ENCODE measurements at places on chromosomes 6 and 20. TPM values are rescaled to one million over a fixed set of nuclear protein-coding genes. Genes with fewer than 3 reads are reported as not detected.

DNA sequence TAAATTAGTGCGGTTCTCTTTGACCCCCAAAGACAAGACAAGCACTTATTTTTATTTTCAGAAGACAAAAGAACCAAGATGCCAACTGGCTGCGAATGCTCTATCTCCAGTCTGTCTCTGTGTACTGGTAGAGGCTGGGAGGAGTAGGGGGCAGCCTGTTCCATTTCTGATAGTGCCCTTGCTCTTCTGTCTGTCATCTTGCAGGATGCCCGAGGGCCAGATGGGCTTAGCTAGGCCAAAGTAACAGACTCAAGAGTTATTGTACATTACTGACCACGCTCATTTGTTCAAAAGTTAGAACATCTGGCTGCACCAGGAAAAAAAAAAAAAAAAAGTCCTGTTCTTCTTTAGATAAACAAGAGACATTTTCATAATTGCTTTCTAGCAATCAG is 198.1 kb upstream of the UST start:
- no peak for DNase-seq

- DNase-seq: no peak
Measured at GRCh38 chr6:73722318-73723060, 26.5 kb downstream of the CD109 start.

The TNXB gene
- 24.6 TPM for total RNA-seq

- no peak for DNase-seq
Measured at GRCh38 chr6:147033267-147033666, 170.9 kb upstream of the STXBP5 start.

GRCh38 chr6:96687121-96687520 is 124.2 kb downstream of the FHL5 start:
- no peak for DNase-seq

DNA sequence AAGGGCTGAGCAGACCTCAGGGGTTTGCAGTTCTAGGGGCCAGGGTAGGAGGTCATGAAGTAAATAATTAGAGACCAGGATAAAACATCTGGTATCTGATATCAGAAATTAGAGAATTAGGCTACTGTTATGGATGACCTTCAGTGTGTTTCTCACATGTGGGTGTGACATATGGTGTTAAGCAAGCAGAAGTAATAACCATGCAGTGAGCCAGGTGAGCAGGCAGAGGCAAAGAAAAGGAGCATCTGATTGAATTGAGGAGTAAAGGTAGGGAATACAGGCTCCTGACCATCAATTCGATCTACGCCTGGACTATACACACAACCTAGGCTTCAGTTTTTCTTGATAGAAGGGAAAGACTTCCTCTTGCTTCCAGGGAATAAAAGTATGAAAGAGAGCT is 34.7 kb upstream of the MAP3K7 start:
- DNase-seq: no peak

DNA sequence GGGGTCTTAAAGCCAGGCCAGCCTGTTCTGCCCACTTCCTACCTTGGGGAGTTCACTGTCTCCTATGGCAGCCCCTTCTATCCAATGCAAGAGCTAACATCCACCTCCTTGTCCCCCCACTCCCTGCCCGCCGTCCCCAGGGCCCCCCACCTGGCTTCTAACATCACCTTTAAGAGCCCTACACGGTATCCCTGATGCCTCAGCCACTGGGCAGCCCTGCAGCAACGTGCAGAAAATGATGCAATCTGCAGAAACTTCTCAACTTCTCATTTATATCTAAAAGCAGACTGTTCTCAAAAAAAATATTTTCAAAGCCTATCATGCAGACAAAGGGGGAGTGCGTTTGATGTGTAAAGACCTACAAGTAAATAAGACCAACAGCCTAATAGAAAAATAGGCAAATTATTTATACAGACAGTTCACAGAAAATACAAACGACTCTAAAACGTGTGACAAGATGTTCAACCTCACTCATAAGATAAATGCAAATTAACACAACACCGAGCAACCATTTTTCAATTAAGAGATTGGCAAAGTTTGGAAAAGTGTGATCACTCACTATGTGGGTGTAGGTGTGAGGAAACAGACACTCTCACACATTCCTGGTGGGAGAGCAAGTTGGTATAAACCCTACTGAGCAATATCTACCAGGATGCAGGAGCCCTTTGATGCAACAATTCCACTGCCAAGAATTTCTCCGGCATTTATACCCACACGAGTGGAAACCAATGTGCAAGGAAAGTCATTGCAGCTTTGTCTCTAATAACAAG is 15.1 kb upstream of the HCK start:
- peak; percentile 61 for DNase-seq

The GCM1 gene
- 0.02 TPM for total RNA-seq

GRCh38 chr6:131762984-131763383 is 44.8 kb upstream of the ENPP1 start:
- no peak for DNase-seq

The AARS2 gene
- total RNA-seq: 8.5 TPM

DNA sequence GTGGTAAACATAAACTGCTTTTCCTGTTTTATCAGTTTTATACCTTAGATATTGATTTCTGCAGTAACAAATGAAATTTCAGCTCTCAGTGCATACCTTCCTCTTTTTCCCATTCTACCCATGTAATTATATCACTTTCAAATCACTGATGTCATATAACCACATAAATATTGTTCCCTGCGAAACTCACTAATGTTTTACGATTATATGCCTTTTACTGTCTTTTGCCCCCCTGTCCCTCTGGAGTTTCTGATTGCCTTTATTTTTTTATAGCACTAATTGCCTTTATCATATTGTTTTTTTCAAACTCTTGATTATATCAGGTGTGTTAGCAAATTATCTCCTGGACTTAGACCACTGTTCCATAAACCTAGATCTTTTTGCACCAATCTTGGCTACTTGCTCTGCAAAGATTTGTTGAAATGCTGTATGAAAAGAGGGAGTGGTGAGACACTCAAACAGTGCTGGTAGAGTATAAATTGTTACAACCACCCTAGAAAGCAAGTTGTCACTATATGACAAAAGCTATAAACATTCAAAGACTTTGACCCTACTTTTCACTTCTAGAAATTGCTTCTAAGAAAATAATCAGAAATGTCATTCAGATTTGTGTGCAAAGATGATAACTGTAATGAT is 29.6 kb upstream of the EDN1 start:
- no peak for DNase-seq

The DYNLT1 gene
- total RNA-seq: 55.7 TPM

DNA sequence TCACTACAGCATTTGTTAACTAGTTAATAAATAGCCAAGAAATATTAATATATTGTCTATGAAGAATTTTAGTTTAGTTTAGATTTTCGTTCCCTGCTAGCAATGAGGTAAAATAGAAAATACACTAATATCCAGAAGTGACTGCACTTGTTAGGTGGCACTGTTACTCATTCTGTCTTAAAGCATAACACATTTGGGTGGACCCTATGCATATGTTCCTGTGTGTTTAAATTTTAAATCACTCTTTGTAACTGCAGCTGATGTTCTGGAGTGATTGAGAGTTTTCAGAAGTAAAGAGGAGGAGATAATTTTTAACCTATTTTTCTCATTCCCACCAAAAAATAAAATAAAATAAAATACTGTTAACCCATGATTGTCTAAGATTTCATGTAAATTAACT is 73.9 kb upstream of the SOX4 start:
- DNase-seq: no peak

- DNase-seq: peak; percentile 27
Measured at GRCh38 chr6:32194825-32195651, 2.6 kb upstream of the GPSM3 start.

The SLC22A3 gene
- total RNA-seq: 0.07 TPM

- peak; percentile 26 for DNase-seq
Measured at GRCh38 chr20:23626040-23626620, 11.6 kb downstream of the CST3 start.

- DNase-seq: no peak
Measured at GRCh38 chr6:110329714-110330436, 28.3 kb downstream of the METTL24 start.

The HS3ST5 gene
- total RNA-seq: not detected

GRCh38 chr20:35947489-35947888 is 6.8 kb downstream of the SCAND1 start:
- DNase-seq: peak; percentile 29

The KCNG1 gene
- 77.5 TPM for total RNA-seq

The TCP1 gene
- 203 TPM for total RNA-seq
